ENCODE measurements at places on chromosomes 7 and 10.

DNA sequence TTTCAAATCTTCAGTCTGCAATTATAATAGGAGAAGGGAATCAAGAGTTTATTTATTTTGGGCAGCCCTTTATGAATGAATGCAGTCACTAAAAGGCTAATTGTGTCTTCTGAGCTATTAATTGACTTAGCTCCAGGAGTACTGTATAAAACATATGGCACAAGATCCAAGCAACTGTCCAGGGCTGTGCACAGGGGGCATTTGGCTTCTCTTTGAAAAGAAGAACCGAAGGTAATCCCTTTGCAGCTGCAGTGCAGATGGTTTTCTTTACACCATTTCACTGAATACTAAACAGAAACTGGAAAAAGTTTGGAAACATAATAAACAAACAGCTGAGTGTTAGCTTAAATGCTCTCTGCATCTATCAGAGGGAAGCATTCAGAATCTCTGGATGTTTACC lies 282.6 kb upstream of the LRRN3 start:
- DNase-seq = no peak

DNA sequence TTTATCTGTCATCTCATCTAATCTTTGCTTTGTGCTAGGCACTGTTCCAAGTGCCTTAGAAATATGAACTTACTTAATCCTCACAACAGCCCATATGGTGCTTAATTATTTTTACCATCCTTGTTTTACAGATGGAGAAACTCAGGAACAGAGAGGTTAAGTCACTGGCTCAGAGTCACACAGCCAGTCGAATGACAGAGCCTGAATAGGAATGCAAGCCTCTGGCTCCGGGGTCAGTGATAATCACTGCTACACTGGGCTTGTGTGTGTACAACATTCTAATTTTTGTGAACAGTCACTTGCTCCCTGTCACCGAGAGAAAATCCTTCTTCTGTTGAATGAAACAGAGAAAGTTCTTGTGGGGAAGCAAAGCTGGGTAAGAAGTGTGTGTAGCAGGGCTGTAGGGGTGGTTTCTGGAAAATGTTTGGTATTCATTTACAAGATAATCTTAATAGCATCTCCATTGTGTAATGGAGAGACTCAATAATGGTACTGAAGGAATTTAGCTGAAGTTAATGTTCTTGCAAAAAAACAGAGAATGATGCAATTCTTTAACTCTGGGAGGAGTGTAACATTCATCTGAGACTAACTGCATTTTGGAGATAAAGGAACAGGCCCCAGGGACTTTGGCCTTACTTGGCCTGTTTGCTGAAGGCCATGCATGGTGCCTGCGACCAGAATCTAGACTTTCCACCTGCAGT lies 290.6 kb downstream of the FRMD4A start:
- no peak for DNase-seq

DNA sequence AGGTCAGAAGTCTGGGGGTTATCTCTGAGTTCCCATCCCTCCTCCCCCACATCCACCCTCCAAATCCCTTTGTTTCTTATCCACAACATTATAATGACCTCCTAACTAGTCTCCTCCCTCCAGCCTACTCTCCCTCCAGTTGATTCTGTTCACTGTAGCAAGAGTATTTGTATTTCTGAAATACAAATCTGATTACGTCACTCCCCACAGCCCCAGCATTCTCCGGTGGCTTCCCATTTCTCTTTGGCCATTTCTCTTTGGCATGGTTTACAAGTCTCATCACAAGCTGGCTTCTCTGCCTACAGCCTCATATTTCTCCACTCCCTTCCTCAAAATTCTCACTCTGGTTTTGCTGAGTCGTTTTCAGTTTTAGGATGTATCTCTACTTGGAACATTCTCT lies 24.6 kb upstream of the MRPS33 start:
- no peak for DNase-seq

DNA sequence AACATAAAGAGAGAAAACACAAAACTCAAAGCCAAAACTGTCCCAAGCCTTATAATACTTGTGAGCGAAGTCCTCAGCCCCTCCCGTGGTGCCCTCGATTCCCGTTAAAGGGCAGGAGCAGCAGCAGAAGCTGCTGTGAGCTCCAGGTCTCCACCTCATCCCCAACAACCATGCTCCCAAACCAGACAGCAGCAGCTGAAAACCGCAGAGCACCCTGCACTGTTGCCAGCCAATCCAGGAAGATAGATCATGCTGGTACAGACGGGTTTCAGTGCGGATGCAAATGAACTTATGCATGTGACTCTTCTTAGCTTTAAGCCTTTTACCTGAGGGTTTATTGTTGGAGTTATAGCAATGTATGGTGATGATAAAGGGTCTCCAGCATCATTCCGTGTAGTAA lies 97.9 kb downstream of the DNAJB6 start:
- peak; percentile 65 for DNase-seq

DNA sequence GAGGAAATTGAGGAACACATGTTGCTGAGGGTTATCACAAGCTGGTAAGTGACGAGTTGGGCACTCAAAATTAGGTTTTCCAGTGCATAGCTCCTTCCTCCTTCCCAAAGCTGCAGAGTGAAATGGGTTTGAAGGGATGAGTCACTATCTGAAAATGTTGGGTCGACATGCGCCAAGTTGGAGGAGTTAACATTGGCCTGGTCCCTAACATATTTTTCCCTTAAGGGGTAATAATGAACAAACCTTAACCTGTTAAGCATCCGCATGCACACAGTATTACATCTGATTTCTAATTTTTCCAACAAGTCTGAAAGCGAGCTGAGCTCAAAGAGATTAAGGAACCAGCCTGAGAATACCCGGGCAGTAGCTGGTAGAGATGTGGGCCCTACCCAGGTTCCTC lies 20.7 kb upstream of the TECTB start:
- no peak for DNase-seq
